ELR (cell line): ENCODE measurements at places on chromosomes 2 and 18.

DNA sequence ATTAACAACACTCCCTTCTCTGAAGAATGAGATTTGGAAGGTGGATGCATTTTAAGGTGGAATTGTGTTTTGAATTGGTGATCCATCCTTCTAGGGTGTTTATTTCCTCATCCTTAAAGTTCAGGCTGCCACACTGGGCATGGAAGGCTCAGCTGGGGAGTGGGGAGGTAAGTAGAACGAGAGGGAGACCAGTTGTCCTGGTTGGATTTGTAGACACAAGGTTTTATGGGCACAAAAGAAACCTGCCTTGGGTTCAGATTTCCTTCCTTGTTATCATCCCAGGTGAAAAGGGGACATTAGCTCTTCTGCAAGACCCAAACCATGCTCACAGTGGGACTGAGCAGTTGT is 101.0 kb upstream of the SIX3 start:
- DNase-seq, result no peak

- DNase-seq, result no peak
Measured at GRCh38 chr2:212922701-212923100, 228.7 kb downstream of the IKZF2 start.

- no peak for DNase-seq
Measured at GRCh38 chr2:151904807-151905206, 76.6 kb upstream of the ARL5A start.

DNA sequence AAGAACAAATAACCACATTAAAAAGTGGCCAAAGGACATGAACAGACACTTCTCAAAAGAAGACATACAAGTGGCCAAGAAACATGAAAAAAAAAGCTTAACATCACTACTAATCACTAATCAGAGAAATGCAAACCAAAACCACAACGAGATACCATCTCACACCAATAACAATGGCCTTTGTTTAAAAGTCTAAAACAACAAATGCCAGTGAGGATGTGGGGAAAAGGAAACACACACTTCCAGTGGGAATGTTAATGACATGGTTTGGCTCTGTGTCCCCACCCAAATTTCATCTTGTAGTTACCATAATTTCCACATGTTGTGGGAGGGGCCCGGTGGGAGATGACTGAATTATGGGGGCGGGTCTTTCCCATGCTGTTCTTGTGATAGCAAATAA is 147.1 kb downstream of the GALNT1 start:
- DNase-seq, result no peak

GRCh38 chr2:7566382-7566881 is 649.2 kb downstream of the RNF144A start:
- no peak for DNase-seq

- DNase-seq, result no peak
Measured at GRCh38 chr18:32167980-32168730, 21.7 kb upstream of the MEP1B start.

DNA sequence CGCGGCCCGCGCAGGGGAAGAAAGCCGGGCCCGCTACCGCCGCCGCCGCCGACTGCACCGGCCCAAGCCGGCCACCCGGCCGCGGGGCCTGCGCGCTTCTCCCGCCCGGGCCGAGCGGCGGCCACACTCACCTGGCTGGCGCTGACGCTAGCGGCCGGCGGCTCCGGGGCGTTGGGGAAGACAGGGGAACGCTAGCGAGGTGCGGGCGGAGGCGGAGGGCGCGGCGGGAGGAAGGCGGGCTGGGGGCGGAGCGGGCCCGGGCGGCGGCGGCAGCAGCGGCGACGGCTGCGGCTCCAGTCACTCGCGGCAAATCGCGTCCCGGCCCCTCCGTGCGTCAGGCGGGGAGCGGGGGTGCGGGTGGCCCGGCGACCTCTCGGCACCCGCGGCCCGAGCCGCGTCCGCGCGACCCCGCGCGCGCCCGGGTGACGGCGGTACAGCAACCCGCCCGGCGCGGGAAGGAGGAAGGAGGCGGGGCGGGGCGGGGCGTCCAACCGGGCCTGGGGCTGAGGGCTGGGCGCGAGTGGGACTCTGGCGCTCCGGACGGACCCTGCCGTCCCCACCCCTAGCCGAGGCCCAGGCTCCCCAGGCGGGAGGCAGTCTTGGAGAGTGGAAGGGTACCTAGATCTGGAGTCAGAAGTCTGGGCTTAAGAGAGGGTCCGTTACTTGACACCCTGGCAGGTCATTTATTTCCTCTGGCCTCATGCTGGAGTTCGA is at the start of gene SESTD1:
Gene SESTD1, minus strand, starts transcription at position 465 of the 714 bp plus-strand sequence. CDS start 72,991 bp downstream, outside the sequence.
- peak; percentile 68 for DNase-seq

GRCh38 chr2:47257946-47258348 is 102.8 kb upstream of the STPG4 start:
- DNase-seq, result no peak

GRCh38 chr2:83823229-83823628 is 635.9 kb downstream of the SUCLG1 start:
- no peak for DNase-seq

GRCh38 chr2:54597153-54597848 is 126.2 kb upstream of the EML6 start:
- no peak for DNase-seq

GRCh38 chr18:49070552-49070951 is 119.8 kb upstream of the SMAD7 start:
- DNase-seq, result no peak

DNA sequence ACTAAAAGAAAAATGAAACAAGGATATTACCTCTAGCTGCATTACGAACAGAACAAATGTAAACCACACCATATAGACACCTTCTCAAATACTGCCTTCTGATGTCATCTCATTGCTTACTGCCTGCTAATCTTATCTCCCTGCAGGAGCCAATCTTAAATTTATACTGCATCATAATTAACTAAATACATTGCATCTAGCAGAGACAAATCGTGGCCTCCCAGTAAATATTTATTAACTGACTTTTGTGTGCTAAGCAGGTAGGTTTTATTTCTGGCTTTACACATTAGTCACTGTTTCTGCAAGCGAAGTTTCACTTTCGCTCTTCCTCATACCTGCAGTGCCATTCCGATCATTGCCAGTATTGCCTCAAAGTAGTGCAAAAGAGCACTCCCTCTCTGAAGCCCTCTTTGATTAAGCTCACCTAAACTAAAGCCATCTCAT is 67.5 kb downstream of the SPATS2L start:
- DNase-seq, result no peak

- peak; percentile 99 for DNase-seq
Measured at GRCh38 chr2:145007093-145007959, 487.4 kb upstream of the ZEB2 start.

DNA sequence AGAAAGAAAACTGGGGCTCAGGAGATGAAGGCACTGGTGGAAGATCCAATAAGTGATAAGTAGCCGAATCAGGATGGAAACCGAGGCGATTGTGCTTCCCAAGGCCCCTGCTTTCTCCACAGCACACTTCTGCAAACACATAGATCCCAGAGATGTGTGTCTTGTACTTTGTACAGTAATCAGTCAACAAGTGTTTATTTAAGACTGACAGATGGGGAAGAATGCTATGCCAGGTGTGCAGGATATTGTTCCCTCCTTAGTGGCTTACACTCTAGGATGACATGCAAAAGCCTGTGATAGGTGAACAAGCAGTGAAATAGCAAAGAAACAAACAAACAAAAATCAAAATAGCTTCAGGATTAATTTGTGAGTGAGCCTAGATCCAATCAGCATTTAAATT is 116.6 kb downstream of the ACTR3 start:
- no peak for DNase-seq

- peak; percentile 81 for DNase-seq
Measured at GRCh38 chr2:11342551-11343367, 1.7 kb downstream of the ROCK2 start.

GRCh38 chr2:240796543-240797499 is 23.2 kb downstream of the KIF1A start:
- no peak for DNase-seq

GRCh38 chr2:72035518-72036172 is 112.0 kb downstream of the CYP26B1 start:
- DNase-seq, result peak; percentile 44

DNA sequence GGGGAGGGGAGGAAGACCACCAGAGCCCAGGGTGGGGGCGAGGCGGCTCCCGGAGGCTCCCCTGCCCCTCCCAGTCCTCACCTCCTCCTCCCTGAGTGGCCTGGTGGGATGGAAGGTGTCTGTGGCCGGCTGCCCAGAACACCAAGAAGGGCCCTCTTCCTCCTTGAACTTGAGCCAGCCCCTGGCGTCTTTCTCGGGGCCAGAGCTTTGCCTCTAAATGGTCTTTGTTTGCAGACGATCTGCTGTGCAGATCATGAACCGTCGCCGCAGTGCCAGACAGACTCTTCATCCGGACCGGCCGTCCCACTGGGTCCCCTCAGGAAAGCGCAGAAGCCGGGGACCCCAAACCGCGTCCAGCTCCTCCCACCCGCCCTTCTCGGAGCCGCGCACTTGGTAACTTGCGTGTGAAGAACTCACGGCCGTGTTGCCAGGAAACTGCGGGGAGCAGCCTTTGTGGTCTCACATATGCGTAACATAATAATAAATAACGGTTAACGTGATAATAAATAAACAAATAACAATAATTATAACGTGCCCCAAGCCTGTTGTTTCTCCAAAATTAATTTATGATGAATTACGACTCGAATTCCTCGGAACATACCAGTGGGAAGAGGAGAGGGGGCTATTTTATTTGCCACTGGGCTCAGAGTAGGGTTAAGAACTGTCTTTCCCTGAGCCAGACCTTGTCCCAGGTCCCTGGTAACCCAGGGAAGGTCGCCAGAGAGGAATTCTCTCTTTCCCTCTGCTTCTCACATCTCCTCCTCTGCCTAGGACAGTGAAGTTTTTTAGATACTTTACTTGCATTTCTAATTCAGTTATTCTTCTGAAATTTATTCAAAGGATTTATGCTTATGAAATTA is 41.0 kb downstream of the PTGR3 start:
- DNase-seq, result no peak

DNA sequence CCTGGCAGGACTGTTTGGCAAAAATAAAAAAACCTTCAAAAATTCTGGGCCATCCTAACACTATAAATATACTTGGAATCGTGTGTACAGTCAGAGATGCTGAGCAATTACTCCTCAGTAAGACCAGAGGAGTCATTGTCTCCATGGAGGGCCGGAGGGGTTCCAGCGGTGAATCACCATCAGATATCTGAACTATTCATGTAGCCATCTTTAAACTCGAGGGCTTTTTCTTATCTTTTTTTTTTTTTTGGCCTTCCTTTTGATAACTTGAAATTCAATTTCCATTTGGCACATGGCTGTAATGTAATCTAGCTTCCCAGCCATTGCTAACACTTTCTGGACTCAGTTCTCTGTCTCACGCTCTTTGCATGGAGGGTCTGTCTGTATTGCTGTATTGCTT is 7.4 kb upstream of the FHL2 start:
- peak; percentile 95 for DNase-seq

DNA sequence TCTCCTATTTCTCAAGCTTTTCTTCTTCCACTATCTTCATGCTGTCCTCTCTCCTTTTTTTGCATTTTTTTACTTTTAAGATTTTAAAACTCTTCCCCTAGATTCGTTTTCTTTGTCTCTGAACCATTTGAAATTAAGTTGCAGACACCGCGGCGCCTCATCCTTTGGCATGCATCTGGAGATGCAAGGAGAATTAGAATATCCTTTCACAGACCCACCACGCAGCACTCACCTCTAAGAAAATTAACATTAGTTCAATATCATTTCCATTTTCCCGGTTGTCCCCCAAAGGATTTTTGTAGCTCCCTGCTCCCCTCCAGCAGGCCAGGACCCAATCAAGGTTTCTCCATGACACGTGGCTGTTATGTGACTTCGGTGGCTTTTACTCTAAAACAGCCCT is 88.8 kb downstream of the C1QL2 start:
- no peak for DNase-seq

DNA sequence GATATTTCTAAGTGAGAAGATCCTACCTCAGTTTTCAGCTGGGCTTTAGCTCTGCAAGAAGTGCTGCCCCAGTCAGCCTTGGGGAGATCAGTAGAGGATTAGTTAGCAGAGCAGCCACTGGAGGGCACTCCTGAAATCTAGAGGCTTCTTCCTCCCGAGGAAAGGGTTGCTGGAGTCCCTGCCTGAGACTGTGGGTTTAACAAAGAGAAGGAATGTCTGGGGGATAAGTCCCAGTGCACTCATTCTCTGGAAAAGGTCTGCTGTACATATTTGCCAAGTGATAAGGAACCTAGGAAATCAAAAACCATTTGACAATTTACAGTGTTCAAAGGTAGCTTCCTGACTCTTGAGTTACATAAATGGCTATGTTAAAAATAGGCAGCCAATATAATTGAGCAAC is 207.2 kb downstream of the SLC8A1 start:
- peak; percentile 73 for DNase-seq

DNA sequence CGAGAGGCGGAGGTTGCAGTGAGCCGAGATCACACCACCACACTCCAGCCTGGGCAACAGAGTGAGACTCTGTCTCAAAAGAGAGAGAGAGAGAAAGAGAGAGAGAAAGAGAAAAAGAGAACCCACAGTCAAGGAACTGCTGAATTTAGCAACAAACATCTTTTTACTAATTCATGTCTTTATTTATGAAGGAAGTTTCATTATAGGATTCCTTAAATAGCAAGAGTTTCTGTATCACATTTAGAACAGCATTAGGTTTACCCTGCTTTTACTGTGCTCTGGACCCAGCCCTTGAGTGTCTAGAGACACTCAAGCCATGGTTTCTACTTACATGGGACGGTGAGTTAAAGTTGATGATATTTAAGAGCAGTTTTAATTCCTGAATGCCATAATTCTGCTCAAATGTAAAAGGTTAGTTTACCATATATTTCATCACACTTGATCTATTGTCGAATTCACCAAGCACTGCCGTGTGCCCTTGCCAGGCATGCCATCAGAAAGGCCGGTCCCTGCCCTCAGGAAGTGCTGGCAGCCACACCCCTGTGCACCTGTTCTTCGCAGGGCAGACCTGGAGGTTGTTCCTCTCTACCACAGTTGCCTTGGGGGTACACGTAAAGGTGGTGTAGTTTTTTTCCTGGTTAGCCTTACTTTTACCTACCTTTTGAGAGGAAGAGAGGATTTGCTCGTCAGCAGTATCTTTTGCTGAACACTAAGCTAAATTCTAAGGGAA is 153.3 kb downstream of the LDLRAD4 start:
- no peak for DNase-seq

- DNase-seq, result no peak
Measured at GRCh38 chr2:160377204-160377995, 116.2 kb downstream of the RBMS1 start.

- no peak for DNase-seq
Measured at GRCh38 chr2:71736986-71737385, 283.6 kb downstream of the DYSF start.

DNA sequence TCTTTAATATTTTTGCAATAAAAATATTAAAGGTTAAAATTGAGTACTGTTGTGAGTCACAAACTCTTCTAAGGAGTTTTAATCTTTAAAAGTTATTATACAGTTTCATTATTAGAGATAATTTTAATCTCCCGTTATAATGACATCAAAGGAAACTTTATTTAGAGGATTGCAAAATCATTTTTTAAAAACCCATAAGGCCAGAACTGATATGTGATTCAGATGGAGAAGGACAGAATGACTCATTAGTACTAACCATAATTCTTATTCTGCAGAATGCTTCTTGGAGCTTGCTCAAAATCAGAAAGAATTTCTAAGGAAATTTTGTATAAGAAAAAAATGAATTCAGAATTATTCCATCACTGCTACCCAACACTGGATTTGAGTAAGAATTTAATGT is 12.5 kb upstream of the HNRNPLL start:
- DNase-seq, result peak; percentile 65

- DNase-seq, result no peak
Measured at GRCh38 chr18:58362829-58363271, 266.0 kb downstream of the ALPK2 start.
